ENCODE measurements at places on chromosomes 12 and 14. TPM values are rescaled to one million over a fixed set of nuclear protein-coding genes. Genes with fewer than 3 reads are reported as not detected.

GRCh38 chr12:115222220-115222619 lies 538.2 kb upstream of the TBX3 start:
- DNase-seq: no peak

BCAT1 gene
- polyA plus RNA-seq: 61.7 TPM

DNA sequence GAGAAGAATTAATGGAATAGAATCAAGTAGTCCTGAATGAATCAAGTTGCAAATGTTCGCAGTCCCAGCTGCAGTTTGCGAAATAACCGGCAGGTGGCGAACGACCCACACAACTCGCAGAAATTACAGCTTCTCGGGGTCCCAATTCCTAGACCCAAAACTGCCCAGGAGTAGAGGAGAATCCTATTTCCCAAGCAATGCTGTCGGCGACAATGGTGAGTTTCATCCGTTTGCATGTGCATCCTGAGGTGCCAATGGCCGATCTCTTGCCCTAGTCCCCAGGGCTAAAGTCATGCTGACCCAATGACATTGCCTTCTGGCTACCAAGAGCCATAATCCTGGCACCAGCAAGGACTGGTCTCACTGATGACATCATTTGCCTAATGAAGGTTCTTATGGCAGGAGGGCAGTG lies 8.5 kb upstream of the ASCL1 start:
- peak; percentile 20 for DNase-seq

GRCh38 chr12:14993537-14994266 lies 20.9 kb downstream of the PDE6H start:
- no peak for DNase-seq

DNA sequence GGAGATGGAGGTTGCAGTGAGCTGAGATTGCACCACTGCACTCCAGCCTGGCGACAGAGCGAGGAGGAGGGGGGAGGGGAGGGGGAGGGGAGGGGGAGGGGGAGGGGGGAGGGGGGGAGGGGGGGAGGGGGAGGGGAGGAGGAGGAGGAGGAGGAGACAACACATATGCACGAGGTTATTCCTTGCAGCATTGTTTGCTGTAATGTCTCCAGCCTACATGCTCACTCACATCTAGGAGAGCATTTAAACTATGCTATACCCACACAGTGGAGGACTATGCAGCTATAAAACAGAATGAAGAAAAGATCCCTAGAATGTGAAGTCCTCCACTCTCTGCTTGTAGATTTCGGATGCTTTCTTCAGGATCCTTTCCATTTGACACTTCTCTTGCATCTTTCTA lies 3.5 kb upstream of the HIGD1C start:
- DNase-seq: no peak

GRCh38 chr12:131597333-131597732 lies 113.6 kb upstream of the SFSWAP start:
- DNase-seq: no peak

LYZ gene
- polyA plus RNA-seq: 35.6 TPM

TAS2R9 gene
- polyA plus RNA-seq: not detected

AP1G2 gene
- polyA plus RNA-seq: 30.0 TPM

GRCh38 chr14:93629643-93630042 lies 158.6 kb downstream of the PRIMA1 start:
- DNase-seq: no peak

GRCh38 chr14:41505491-41505890 lies 101.2 kb upstream of the LRFN5 start:
- DNase-seq: no peak

MAX gene
- polyA plus RNA-seq: 34.1 TPM

- no peak for DNase-seq
Measured at GRCh38 chr12:120242275-120242799, 23.2 kb downstream of the PXN start.

CEBPE gene
- 0.33 TPM for polyA plus RNA-seq

LHX5 gene
- not detected for polyA plus RNA-seq

LRRC43 gene
- polyA plus RNA-seq: 0.28 TPM

- DNase-seq: no peak
Measured at GRCh38 chr12:27491226-27491625, 32.8 kb upstream of the PPFIBP1 start.

- no peak for DNase-seq
Measured at GRCh38 chr12:117440384-117440783, 79.0 kb upstream of the NOS1 start.

DNA sequence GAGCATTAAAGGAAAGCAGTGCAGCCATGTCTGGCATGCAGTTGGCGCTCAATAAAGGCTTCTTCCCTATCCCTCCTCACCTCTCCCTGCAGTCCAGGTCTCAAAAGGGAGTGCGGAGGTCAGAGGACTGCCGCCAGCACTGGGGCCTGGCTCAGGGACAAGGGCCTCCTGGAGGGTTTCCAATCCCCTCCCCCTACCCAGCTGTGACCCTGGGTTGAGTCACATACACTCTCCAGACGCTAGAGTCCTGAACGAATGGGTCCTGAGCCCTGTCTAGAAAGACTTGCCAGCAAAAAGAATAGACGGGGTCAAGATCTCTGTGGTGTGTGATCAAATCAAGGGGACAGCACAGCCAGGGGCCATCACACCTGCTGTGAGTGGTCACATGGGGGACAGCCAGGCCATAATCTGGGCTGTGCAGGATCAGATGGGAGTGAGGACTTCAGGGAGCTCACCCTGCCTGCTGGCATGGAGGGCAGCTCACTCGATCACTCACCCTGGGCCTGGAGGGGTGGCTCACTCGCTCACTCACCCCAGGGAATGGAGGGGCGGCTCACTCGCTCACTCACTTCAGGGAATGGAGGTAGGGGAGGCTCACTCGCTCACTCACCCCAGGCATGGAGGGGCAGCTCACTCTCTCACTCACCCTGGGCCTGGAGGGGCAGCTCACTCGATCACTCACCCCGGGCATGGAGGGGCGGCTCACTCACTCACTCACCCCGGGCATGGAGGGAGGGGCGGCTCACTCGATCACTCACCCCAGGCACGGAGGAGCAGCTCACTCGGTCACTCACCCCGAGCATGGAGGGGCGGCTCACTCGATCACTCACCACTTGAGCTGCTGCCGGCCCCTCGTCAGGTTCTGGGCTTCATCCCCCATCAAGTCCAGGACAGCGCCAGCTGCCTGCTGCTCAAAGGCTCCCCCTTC lies 12.8 kb downstream of the CFAP73 start:
- DNase-seq: no peak

- DNase-seq: no peak
Measured at GRCh38 chr14:101062065-101062450, 158.5 kb upstream of the RTL1 start.

GRCh38 chr14:70073924-70074566 lies 114.7 kb downstream of the SLC8A3 start:
- peak; percentile 20 for DNase-seq

DNA sequence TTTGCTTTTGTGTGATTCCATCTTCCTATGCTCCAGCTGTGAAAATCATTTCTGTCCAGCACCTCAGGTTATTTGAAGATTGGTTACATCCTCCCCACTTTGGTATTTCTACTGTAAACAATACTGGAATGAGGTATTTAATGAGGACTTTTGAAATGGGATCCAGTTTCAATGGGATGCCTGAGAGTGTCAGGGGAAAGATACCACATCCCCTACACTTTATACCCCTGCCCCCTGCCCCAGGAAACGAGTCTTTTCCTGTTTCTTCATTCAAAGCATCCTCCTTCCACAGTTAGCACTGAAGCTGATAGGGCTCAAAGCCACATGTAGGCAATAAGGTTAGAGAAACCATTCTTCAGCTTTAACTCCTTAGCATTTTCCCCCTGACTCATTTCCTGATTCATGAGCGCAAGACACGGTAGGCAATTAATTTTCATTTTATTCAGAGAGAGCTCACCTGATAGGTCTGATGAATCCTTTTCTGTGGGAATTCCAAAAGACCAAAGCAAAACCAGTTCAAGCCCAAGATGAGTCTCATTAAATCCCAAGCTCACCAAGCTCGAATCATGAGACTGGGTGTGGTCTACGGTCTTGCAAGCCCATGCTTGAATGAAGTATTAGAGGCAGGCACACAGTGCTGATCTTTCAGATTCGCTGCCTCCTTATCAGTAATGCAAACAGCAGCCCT lies 143.6 kb upstream of the CRY1 start:
- DNase-seq: no peak

ANKRD33 gene
- not detected for polyA plus RNA-seq

All from muscle of leg (tissue), 16 donors.